ENCODE measurements at places on chromosomes 7 and 10. TPM values are rescaled to one million over a fixed set of nuclear protein-coding genes. Genes with fewer than 3 reads are reported as not detected.

Gene CUEDC2
- 53.2 TPM for total RNA-seq

Gene LRRC4
- 0.85 TPM for total RNA-seq

Gene MACROH2A2
- 8.5 TPM for total RNA-seq

Gene MBL2
- not detected for total RNA-seq

Gene PHKG1
- total RNA-seq, result 10.9 TPM

Gene PRDX3
- 77.6 TPM for total RNA-seq

- DNase-seq, result no peak
These were observed 65.8 kb upstream of the ELMO1 start for GRCh38 chr7:37514497-37514896.

- DNase-seq, result no peak
These were observed 194.4 kb downstream of the MYOF start for GRCh38 chr10:93287775-93288174.

DNA sequence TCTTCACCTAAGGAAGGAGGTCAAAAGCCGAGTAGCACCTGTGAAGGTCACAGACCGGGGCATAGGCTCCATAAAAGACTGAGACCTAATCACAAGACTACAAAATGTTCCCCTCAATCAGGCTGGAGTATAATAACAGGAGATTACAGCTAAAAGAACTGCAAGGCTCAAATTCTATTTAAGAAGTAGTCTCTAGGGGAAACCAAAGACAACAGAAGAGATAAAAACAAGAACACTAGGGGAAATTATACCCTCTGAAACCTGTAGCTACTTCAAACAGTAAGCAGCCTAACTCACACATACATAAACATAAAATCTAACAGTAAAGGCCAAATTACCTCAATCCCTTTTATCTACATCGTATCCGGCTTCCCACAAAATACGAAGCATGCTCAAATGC lies 38.3 kb downstream of the LMBR1 start:
- DNase-seq, result no peak

DNA sequence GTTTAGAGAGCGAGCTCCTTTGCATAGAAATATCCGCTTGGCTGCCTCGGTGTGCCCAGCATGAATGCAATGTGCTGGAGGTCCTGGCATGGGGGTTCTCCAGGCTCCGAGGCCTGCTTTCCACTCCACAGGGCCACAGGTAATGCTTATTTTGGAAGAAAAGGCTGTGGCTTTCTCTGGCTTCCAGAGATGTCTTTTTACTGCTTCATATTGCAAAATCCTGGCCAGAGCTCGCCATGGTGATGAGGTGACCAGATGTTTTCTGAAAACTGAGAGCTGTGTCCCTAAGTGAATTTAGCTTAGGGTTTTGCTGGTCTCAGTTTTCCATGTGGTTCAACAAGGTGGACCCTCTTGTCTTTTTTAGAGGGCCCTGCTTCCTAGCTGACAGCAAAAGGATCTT lies 65.2 kb downstream of the BMPER start:
- no peak for DNase-seq

- no peak for DNase-seq
These were observed 1.2 kb upstream of the C10orf143 start for GRCh38 chr10:130111852-130112180.

DNA sequence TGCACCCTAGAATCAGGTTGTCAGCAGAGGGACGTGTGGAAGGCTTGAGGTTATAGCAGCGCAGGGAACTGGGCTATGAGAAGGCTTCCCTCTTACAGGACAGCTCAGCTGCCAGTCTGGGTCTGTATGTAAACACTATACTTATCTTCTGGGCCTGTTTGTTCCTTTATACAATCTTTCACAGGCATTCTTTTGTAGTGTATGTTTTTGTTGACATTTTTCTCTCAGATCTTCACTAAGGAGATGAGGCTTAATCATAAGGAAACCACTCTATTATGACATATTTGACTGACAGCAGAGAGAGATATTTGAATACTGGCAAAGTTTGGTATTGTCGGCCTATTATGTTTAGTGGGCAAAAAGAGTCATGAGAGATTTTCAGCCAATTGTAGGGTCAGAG lies 929 bp downstream of the GBF1 start:
- DNase-seq, result no peak

DNA sequence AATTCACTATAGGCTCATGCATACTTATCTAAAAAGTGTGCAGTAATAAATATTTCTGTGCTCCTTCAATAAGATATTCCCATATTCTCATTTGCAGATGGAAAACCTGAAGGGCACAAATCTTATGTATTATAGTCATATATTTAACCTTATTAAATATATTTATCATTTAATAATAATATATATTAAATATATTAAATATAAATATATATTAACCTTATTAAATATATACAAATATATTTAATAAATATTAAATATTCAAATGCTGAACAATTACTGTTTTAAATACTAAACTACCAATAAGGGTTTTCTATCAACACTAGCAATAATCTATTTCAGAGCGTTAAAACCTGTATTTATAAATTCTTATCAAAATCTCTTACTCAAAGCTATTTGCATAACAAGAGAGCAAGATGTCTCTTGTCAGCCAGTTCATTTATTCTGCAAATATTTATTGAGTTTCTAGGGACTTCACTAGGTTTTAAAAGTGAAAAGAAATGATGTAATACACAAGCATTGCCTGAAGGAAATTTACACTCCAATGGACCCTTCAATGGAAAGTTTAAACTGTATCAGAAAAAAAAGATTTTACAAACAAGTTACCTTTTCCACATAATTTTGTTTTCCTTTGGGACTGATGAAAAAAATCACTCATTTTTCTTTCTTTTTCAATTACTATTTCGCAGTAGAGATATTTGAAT lies 159.2 kb downstream of the AGMO start:
- no peak for DNase-seq

- DNase-seq, result no peak
These were observed 173.5 kb downstream of the KCNMA1 start for GRCh38 chr10:77463967-77464745.

DNA sequence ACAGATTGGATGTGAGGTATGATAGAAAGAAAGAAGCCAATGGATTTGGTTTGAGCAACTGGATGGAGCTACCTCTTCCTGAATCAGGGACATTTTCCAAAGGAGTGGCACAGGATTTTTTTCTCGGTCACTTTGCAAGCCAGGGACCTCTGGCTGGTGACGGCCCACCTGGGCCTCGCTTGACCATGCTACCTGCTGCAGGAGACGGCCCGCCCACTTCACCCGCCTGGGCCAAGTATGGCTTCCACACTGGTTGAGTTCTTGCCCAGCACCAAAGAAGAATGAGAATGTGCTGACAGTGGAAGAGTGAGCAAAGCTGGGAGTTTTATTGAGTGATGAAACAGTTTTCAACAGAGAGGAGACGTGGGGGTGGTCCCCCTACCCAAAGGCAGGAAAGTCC lies 24.5 kb upstream of the SH3PXD2A start:
- no peak for DNase-seq

GRCh38 chr10:77921395-77921794 lies 5.2 kb downstream of the DLG5 start:
- no peak for DNase-seq

GRCh38 chr7:115009736-115010440 lies 88.0 kb downstream of the MDFIC start:
- no peak for DNase-seq

DNA sequence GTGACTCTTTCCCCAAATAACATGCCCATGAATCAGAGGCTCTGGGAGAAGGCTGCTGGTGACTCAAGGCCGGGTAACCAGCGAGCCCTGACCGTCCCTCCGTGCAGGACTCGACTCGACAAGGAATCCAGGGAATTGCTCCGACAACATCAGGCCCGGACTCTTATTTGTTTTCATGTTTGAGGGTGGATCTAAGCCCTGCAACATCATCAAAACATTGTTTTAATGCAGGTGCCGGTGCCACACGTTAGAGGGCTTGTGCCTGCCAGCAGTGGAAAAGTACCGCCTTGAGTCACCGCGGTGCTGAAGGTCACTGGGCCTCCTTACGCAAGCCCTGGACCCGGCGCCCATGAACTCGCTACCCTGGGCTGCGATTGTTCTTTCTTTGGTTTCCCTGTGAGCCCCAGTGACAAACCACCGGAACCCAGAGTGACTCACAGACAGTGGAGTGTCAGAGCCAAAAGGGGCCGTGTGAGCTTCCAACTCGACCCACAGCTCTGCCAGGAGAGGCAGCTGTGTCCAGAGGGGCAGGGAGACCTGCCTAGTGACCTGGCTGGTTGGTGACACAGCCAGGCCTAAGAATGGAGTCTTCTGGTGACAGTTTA lies 139.4 kb upstream of the SHH start:
- no peak for DNase-seq

GRCh38 chr7:17136126-17136525 lies 162.3 kb upstream of the AHR start:
- DNase-seq, result no peak

DNA sequence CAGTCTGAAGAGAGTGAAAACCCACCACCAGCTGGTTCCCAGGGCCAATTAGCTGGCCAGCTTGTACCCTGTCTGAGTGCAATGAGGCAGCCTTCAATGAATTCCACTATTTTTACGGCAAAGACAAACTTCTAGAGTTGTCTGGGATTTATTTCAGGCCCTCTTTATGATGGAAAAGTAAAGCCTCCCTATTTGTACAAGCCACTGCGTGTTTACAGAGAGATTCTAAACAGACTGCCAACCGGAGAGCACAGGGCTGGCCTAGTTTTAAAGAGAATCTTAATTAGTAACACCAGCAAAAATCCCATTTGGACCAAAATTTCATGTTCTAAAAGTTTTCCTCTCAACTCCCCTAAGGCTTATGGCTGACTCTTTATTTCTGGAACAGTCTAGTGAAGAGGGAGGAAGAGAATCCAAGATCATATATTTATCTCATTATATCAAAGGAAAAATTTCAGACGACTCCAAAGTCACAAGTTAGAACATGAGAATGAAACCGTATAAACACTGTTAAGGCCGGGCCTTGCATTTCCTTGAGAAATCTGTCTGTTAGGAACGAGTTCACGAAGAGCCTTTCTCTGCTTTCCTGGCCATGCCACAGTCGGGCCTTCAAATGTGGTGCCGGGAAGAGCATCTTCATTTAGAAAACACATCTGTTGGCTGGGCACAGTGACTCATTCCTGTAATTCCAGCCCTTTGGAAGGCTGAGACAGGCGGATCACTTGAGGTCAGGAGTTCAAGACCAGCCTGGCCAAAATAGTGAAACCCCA lies 724.6 kb upstream of the NRP1 start:
- no peak for DNase-seq
